CD4-positive, alpha-beta T cell treated with Interferon gamma for 1 hour (primary cell): ENCODE measurements at places on chromosomes 13 and 19.

DNA sequence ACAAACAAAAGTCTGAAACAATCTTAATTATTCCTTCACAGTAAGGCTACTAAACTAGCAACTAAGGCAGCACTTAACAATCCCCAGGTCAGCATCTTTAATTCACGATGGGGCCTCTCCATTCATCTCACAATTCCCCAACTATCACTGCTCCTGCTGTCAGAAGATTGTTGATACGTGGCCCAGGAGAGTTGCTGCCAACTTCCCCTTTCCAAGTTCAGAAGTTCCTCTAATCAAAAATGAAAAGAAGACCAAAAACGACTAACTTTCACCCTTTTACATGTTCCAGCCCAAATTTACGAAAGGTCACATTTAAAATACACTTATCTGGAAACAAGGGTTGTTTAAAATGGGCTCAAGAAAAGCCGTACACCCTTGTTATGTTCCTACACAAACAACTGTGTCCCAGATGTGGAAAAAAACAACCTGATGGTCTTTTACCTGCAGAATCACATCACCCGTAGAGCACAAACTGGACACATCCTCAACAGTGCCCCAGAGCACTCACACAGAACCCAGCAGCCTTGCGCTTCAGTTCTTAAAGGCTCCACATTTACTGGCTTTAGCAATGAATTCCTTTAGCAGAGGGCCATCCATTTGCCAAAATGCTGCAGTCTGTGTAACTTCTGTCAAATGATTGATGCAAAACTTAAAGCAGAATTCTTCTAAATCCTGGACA, 38.0 kb downstream of the PHF11 start:
- no peak for DNase-seq

- DNase-seq = no peak
Observed at GRCh38 chr13:28204690-28205443, 66.5 kb downstream of the PAN3 start.

- DNase-seq = no peak
Observed at GRCh38 chr13:66489586-66489985, 740.5 kb downstream of the PCDH9 start.

DNA sequence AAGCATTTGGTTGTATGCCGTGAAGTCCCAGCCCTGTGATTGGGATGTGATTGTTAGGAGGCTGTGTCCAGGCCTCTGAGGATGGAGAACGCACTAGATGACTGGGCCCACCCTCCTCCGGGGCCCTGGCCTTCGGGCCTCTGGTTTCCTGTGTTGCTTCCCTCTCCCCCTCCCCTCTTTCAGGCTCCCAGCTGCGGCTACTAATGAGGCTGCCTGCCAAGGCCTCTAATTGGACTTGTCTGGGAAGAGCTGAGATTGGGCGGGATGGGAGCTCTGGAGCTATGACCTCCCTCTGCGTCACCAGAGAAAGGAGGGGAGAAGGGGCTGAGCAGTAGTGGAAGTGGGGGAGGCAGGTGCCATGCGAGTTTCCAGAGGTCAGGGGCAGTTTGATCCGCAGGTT, 9.9 kb downstream of the PTH2 start:
- DNase-seq = no peak

DNA sequence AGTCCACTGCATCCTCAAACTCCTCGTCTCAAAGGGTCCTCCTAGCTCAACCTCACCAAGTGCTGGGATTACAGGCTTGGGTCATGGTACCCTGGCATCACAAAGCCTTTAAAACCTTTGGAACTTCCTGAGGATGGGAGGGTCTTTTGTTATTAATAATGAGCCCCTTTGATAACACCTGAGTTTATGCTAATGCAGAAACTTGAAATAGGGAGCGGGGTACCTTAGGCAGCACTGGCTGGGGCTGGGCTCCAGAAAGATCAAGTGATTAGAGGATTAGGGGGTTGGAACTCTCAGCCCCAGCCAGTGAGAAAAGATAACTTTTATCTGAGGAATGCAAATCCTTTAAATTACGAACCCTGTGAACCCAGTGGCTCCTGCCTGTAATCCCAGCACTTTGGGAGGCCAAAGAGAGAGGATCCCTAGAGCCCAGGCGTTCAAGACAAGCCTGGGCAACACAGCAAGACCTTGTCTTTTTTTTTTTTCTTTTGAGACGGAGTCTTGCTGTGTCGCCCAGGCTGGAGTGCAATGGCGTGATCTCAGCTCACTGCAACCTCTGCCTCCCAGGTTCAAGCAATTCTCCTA, 9.3 kb upstream of the PSPC1 start:
- no peak for DNase-seq

GRCh38 chr19:10848230-10848856, at the start of gene C19orf38:
C19orf38 (plus strand) TSS chr19:10848415; CDS start chr19:10848509, 94 bp downstream.
- peak; percentile 38 for DNase-seq

GRCh38 chr19:51708811-51709210, 15.0 kb downstream of the HAS1 start:
- no peak for DNase-seq

GRCh38 chr19:35090506-35091214, 25.0 kb upstream of the FXYD3 start:
- peak; percentile 28 for DNase-seq

DNA sequence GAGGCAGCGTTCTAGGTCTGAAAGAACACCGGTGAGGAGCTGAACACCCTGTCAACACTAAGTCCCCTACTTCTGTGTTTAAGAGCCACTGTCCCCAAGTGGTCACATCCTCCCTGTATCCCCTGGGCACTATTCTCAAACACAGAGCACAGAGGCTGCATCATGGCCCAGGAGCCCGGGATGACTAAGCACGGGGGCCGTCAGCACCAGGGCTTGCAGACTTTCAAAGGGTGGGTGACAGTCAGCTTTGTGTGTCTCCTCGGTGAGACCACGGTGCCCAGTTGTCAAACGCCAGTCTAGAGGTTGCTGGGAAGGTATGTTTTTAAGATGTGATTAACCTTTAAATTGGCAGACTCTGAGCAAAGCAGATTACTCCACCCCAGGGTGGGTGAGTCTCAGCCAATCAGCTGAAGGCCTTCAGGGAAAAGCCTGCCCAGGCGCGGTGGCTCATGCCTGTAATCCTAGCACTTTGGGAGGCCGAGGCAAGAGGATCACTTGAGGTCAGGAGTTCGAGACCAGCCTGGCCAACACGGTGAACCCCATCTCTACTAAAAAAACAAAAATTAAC, 8.0 kb downstream of the MAP2K2 start:
- DNase-seq = no peak

GRCh38 chr13:30851697-30852096, 54.4 kb upstream of the MEDAG start:
- DNase-seq = no peak

DNA sequence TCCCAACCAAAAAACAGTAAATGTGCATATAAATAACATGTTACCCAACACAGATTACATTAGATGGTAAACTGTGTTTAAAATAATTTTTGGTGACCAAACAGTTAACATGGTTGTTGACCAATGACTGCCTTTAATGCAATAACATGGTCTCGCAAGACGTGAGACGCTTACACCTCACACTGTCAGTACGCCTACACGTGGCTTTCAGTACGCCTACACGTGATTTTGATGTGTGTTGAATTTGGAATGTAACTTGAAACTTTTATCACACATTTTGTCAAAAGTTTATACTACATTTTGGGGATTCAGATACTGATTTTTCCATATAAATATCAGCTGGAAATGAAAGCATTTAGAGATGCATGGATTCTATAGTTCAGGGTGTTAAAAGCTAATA, 32.0 kb downstream of the SLC7A9 start:
- DNase-seq = no peak

DNA sequence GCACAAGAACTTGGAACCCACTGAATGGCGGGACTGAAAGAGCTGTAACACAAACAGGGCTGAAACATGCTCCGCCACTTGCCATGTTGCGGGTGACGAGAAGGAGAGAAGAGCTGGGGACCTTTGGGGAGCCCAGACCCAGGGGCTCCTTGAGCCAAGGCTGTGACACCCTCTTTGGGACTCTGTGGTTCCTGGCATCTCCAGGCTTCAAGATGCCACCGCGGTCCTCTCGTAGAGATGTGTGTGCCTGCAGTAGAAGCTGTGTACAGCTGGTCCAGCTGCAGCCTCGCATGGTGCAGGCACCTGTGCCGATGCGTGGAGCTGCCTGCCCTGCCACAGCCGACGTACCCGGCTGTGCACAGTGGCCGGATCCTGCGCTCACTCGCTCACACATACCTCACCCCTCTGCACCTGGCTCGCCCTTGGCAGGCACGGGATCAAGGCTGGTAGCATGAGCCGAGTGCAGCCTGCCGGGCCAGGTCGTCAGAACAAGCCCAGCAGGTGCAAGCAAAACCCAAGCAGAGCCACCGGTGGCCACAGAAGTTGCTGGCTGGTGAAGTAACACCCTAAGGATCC, 1385.8 kb downstream of the PCDH9 start:
- no peak for DNase-seq

DNA sequence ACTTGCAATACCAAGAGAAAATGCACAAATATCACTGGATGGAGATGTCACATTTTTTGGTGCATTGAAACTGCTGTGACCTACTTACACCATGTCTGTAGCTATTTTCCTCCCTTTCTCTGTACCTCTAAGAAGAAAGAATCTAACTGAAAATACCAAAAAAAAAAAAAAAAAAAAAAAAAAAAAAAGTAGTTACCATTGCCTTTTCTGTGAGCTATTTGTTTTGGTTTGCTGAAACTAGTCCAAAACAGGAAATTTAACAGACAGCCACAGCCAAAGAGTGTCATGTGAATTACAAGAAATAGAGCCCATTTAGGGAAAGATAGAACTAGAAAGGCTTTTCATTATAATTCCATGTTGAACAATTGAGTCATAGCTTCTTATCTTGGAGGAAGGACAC, 37.3 kb downstream of the TNFSF13B start:
- no peak for DNase-seq

GRCh38 chr19:41784312-41784711, 12.1 kb upstream of the CEACAM3 start:
- DNase-seq = no peak

DNA sequence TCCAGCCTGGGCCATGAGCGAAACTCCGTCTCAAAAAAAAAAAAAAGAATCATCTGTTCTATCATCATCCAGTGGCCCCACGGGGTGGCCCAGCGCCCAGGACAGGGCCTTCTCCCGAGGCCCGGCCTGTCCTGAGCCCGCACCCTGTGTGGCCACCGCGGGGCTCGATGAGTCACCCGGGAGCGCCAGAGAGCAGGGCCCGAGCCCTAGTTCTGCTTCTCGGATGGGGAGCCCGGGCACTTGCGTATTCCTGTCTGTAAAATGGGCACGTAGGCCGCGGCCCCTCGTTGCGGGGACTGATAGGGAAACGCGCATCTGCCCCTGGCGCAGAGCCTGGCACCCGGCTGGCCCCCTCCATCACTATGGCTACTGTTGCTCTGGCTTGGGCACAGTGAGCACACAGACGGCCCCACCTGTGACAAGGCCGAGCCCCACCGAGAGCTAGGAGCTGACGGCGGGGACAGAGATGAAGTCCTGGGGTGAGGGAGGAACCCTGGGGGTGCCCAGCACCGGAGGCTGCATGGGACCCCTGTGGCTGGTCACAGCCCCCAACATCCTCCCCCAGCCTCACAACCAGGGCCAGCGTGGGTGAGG, 21.3 kb upstream of the UQCR11 start:
- DNase-seq = no peak

DNA sequence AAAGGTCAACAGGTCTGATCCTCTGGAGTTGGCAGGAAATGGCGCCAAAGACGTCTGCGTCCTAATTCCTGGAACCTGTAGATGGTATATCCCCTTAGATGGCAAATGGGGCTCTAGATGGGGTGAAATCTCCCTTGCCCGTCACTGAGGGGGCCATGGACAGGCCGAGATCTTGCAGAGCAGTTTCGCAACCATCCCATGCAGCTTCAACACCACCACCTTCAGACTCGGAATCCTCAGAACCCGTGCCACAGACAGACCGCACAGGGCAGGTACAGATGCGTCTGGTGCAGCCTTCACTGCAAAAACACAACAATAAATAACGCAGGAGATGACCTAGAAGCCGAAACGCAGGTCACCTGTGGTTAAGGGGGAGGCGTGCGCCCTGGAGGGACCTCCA, 17.7 kb downstream of the REXO1 start:
- no peak for DNase-seq

DNA sequence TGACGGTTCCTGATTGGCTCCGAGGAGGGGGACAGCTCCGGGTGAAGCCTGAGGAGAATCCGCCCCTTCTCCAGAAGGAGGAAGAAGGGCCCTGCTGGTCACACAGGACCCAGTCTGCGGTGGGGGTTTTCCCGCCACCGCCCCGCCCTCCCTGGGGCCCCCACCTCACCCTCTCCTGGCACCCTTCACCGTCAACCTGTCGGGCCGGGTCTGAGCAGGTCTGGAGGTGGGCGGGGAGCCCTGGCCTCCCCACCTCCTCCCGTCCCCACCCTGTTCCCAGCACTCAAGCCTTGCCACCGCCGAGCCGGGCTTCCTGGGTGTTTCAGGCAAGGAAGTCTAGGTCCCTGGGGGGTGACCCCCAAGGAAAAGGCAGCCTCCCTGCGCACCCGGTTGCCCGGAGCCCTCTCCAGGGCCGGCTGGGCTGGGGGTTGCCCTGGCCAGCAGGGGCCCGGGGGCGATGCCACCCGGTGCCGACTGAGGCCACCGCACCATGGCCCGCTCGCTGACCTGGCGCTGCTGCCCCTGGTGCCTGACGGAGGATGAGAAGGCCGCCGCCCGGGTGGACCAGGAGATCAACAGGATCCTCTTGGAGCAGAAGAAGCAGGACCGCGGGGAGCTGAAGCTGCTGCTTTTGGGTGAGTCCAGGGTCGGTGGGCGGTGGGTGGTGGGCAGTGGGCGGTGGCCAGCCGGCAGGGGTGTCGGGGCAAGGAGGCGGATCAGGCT, at the start of gene GNA15:
Gene GNA15 (plus strand): TSS at position 73 of the 723 bp plus-strand sequence. CDS start 418 bp downstream, at position 491.
- DNase-seq = peak; percentile 74

- DNase-seq = no peak
Observed at GRCh38 chr13:100203696-100204367, 114.9 kb downstream of the PCCA start.

DNA sequence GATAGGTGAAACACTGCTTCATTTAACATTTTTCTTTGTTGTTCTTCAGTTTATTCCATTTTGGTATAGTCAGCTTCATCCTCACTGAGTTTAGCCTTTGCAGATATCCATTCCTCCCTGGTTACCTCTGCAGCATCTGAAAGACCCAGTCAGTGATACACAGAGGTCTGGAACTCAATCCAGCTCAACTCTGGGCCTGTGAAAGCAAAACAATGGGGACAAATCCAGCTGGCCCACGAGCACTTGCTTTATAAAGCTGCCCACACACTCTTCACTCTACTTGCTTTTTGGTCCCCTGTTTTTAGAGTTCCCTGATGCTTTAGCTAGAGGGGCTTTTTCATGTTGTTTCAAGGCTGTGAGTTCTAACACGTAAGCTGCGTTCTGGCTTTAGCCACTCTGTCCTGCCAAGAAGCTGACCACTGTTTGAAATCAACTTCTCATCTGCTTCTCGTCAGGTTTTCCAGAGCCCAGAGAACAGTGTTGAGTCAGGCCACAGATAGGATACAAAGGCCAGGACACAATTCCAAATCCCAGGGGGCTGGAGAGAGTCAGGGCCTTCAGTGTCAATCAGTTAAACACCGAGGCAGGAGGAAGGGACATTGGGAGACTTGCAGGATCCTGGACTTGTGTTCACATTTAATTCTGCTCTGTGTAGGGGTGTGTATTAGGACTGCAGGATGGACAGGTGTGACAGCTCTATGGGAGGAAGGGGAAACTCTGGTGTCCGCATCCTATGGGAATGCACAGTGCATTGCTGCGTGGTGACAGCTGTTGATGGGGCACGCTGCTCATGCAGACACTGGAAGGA, 83.5 kb upstream of the RNF113B start:
- no peak for DNase-seq

GRCh38 chr19:40174092-40174491, 17.1 kb upstream of the MAP3K10 start:
- DNase-seq = no peak

GRCh38 chr13:60120617-60121336, 43.0 kb downstream of the DIAPH3 start:
- no peak for DNase-seq
